ENCODE measurements at places on chromosomes 16 and 17.
A peak's percentile ranks its signal among the peaks of the same experiment; 100 is the strongest.

- no peak for DNase-seq
Measured at GRCh38 chr16:66641387-66641786, 36.9 kb downstream of the CMTM3 start.

GRCh38 chr17:78272181-78272913 is 40.9 kb downstream of the TMEM235 start:
- DNase-seq: no peak

DNA sequence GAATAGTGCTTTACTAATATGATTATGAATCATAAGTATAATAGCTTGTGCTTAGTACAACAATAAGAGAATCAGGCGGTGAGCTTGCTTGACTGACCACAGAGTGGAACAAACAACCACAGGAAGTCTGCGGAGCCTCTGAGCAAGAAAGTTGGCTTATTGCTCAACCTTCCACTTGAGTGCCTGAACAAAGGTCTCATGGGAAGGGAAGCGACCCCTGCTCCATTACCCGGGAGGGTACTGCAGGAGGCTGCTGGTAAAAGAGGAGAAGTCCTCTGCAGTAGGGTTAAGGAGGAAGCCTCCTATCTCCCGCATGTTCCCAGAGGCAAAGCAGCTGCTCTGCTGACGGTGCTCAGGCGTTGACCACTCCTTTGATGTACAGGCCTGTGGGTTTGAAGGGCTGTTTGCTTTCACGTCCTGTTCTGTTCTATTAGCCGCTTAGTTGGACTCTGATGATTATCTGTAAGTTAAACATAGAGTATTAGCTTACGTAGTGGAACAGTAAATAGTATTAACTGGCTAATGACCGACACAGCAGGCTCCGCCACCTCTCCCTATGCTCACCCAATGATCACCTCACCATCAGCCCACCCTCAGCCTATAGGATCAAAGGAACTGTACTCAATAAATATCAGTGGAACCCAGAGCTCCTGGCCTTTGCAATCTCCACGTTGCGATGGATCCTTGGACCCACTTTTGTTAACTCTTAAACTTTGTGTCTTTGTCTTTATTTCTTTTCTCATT is 17.5 kb downstream of the ALOX15B start:
- DNase-seq: peak; percentile 53

GRCh38 chr17:79752175-79752574 is 21.4 kb downstream of the ENPP7 start:
- no peak for DNase-seq

DNA sequence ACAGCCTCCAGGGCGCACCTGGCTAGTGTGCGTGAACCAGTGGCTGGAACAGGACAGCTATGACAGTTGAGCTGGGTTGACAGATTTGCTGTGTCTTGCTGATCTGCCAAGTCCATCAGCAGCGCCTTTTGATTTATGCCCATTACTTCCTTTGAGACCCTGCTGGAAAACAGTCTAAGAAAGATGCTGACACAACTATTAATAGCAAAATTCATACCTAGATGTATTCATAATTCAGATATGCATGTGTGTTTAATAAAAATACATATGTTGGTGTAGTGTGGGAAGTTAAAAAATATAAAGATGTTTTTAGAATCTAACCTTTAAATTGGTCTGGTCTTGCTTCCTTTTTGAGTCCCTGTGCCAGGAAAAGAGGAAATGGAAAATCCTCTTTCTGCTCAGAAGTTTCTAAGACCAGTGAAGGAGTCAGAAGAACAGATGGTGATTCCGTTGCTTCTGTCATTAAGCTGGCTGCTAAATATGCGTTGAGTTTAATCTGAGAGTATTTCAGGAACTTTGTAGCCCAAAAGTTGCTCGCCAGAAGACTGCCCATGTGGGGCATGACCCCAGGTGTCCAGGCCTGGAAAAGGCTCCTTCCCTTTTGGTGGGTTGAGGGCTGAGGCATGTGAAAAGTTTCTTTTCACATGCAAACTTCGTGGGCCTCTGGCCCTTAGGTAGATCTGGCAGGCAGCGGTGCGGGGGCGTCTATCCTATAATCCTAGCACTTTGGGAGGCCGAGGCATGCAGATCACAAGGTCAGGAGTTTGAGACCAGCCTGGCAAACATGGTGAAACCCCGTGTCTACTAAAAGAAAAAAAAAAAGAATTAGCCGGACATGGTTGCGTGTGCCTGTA is 40.0 kb upstream of the ENDOV start:
- DNase-seq: no peak

DNA sequence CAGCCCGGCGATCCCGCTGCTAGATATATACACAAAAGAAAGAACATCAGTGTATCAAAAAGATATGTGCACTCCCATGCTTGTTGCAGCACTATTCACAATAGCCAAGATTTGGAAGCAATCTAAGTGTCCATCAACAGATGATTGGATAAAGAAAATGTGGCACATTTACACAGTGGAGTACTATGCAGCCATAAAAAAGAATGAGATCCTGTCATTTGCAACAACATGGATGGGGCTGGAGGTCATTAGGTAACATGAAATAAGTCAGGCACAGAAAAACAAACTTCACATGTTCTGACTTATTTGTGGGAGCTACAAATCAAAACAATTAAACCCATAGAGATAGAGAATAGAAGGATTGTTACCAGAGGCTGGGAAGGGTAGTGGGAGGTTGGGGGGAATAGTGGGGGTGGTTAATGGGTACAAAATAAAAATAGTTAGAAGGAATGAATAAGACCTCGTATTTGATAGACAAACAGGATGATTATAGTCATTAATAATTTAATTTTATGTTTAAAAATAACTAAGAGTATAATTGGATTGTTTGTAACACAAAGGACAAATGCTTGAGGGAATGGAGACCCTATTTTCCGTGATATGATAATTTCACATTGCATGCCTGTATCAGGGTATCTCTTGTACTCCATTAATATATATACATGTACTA is 176.7 kb upstream of the NOG start:
- DNase-seq: no peak

- DNase-seq: no peak
Measured at GRCh38 chr17:49995055-49995738, at the start of gene DLX3. Gene DLX3, minus strand, starts transcription at chr17:49995224. Its CDS starts 226 bp downstream, at chr17:49994998.

GRCh38 chr16:89000207-89000959 is 23.4 kb upstream of the CBFA2T3 start:
- DNase-seq: no peak

DNA sequence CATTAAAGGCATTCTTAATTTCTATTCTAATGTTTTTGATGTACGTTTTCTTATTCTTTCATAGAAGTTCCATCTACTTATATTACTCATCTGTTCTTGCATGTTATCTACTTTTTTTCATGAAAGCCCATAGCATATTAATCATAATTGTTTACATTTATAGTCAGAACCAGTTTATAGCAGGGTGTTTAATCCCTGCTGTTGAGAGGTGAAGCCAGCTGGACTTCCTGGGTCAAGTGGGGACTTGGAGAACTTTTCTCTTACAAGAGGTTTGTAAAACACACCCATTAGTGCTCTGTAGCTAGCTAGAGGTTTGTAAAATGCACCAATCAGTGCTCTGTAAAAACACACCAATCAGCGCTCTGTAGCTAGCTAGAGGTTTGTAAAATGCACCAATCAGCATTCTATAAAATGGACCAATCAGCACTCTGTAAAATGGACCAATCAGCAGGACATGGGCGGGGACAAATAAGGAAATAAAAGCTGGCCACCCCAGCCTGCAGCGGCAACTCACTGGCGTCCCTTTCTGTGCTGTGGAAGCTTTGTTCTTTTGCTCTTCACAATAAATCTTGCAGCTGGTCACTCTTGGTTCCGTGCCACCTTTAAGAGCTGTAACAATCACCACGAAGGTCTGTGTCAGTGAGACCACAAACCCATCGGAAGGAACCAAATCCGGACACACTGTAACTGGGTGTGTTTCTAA is 120.6 kb downstream of the TANC2 start:
- DNase-seq: no peak

GRCh38 chr17:36768394-36768793 is 167.0 kb downstream of the MRM1 start:
- no peak for DNase-seq

- no peak for DNase-seq
Measured at GRCh38 chr17:79595921-79596320, 14.9 kb downstream of the RBFOX3 start.

Measured in midbrain (tissue), 1 donor.